ENCODE measurements at places on chromosomes 7 and 10.

GRCh38 chr10:95964756-95965155 is 57.0 kb downstream of the CC2D2B start:
- no peak for DNase-seq

- no peak for DNase-seq
These were observed 99.4 kb downstream of the BTRC start for GRCh38 chr10:101453318-101453717.

GRCh38 chr7:18268571-18268970 is 227.0 kb upstream of the HDAC9 start:
- no peak for DNase-seq

GRCh38 chr10:50604049-50604640 is 19.6 kb downstream of the SGMS1 start:
- no peak for DNase-seq

- DNase-seq, result no peak
These were observed 21.8 kb upstream of the INMT start for GRCh38 chr7:30730097-30730496.

DNA sequence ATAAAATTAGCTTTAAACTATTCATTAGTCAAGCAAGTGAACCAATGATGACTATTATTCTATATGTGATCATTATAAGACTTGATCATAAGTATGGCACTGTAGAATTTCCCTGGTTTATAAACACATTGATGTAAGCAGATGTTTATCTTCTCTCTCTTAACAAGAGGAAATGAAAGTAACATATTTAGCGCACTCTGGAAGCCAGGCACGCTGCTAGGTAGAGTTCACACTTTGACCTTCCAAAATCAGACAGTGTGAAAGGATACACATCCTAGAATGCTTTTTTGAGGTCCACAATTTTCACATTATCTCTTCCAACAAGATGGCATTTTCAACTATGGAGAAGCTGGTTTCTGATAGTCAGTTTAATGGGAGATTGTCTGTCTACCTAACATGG is 529.4 kb upstream of the IGFBP3 start:
- DNase-seq, result no peak

- DNase-seq, result no peak
These were observed 191.2 kb downstream of the CXCL12 start for GRCh38 chr10:44193567-44194220.

GRCh38 chr7:137395420-137395819 is 51.9 kb upstream of the PTN start:
- no peak for DNase-seq

DNA sequence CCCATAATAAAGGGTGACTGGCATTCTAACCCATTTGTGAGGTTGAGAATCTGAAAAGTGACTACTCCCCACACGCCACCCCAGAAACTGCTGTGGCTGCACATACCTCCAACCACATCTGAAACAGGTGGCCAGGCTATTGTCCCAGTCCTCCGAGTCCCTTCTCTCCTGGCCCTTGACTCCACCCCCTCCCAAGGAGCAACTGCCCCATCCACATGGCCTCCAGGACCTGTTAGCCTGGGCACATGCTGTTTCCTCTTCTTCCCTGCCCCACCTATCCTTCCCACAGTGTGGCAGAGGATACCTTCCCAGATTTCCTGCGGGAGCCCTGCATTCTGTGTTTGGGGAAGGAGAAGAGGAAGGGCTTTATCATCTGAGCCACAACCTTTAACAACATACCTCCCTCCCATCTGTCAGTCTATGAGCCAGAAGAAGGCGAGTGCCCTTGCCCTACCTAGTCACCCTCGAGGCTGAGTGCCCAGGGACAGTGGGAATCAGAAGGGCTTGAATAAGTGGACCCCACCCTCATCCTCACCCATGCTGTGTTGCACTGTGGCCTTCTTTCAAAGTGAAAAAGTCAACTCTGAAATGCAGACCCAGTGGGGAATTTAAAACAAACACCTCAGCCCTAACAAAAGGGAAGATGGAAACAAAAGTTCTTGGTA is 11.9 kb downstream of the STEAP1B start:
- DNase-seq, result no peak

GRCh38 chr7:3991731-3992231 is 690.3 kb upstream of the FOXK1 start:
- no peak for DNase-seq
